ENCODE measurements at places on chromosomes 1 and 21. TPM values are rescaled to one million over a fixed set of nuclear protein-coding genes. Genes with fewer than 3 reads are reported as not detected.

The ICOSLG gene
- total RNA-seq = 2.6 TPM

The NPPB gene
- 0.13 TPM for total RNA-seq

The NBPF26 gene
- 5.0 TPM for total RNA-seq

The IGSF9 gene
- 0.29 TPM for total RNA-seq

The PLD5 gene
- total RNA-seq = 1.6 TPM

The KIF2C gene
- total RNA-seq = 40.5 TPM

The CXADR gene
- 8.2 TPM for total RNA-seq

The FAM3B gene
- not detected for total RNA-seq

The AADACL4 gene
- total RNA-seq = not detected

The BNIPL gene
- total RNA-seq = not detected

The CSF1 gene
- 23.3 TPM for total RNA-seq

The GJA8 gene
- not detected for total RNA-seq

The MRPL9 gene
- total RNA-seq = 87.0 TPM

The C1orf74 gene
- total RNA-seq = 1.9 TPM

The CCDC185 gene
- total RNA-seq = 0.05 TPM

The DDI2 gene
- 12.5 TPM for total RNA-seq

The CRABP2 gene
- total RNA-seq = 11.6 TPM

The KCND3 gene
- total RNA-seq = not detected

The OR2AK2 gene
- total RNA-seq = not detected

The LYPD8 gene
- not detected for total RNA-seq

The PIK3R3 gene
- 0.89 TPM for total RNA-seq

The PTPN7 gene
- total RNA-seq = not detected

The GOLT1A gene
- 5.5 TPM for total RNA-seq

The AKT3 gene
- 21.2 TPM for total RNA-seq

The LENEP gene
- not detected for total RNA-seq

All from A549 treated with DMSO at 1 μM for 4 hours (cell line).